ENCODE measurements at places on chromosomes 7 and 10.

- DNase-seq, result no peak
Observed at GRCh38 chr7:28410628-28411531, 1.4 kb upstream of the CREB5 start.

DNA sequence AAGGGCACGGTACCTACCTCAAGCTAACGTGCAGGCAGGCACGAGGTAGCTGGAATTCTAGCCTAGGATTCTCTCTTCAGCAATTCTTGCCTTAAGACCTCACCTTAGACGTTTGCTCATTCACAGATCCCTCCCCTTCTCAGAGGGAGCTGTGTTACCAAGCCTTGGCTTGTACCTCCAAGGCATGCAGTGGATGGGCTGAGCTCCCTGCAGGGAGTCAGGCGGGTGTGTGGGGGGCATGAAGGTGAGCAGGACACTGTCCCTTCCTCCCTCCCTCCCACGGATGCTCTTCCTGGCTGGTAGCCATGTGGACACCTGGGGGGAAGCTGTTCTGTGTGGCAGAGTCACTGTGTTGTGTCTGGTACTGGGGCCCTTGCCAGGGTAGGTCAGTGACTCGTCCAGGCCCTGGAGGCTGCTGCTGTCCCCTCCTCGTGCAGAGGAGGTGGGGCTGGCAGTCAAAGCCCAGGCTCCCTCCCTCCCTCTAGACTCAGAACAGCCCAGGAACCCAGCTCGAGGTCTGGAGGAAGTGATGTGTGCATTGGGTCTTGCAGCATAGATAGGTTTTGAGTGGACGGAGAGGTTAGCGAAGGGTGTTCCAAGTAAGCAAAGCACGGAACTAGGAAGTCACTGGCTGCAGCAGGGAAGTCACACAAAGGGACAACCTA lies 222.2 kb upstream of the SH2B2 start:
- DNase-seq, result no peak

GRCh38 chr10:89301232-89301631 lies 614 bp upstream of the IFIT2 start:
- DNase-seq, result no peak

DNA sequence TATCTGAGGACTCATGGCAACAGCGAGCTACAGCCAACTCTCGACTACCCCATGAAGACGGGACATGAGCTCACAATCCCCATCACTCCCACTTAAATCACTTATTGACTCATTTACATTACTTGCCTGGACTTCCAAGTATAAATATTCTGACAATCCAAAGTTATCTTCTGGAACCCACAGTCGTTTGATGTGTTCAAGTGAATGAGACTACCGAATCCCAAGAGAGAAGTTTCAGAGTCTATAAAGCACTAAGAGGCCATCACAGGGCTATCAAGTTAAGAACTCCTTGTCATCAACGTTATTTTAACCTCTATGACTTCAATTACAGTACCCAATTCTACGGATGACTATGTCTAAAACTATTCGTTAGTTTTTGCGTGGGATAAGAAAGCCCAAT lies 11.5 kb upstream of the ANAPC16 start:
- no peak for DNase-seq

DNA sequence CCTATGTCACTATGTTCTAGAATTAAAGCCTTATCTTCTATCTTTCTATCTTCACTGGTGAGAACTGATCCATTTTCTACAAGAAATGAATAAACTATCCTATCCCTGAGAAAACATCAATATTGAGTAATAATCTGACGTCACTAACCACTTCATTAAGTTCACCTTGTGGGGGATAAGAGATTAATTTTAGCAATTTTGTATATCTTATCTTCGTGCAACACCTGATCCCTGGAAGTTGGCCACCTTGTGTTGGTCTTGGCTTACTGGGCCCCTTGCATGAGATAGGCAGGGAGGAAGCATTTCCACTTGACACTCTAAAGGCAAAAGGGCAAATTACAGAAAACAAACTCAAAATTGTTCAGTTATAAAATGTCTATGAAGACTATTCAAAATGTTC lies 20.1 kb upstream of the OR6B1 start:
- no peak for DNase-seq

DNA sequence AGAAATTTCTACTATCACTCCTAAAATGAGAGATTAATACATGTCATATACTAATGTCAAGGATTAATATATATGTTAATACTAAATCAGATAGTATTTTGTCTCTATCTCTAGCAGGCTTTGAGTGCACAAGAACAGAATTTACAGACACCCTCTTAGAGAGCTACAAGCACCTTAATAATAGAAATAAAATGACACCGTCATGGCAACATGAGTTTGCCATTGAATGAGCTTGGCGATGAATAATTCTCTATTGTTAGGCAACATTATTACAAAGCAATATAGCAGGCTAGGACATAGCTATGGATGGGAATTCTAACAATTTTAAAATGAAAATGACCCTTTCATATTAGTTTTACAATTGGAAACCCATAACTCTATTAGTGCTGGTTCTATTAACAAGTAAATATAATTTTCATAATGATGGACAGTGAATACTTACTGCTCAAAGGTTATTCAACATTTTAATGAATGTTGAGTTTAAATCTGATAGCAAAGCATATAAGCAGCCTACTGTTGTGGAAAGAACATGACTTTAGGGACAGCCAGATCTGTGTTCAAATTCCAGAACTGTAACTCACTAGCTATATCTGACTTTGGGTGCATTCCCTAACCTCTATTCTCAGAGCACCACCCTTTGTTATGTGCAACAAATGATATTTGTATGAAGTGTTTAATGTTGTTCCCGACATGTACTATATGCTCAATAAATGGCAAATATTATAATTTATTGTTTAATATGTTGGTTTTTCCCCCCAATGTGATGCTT lies 184.5 kb upstream of the DKK1 start:
- no peak for DNase-seq
